NCI-H345 (cell line): ENCODE measurements at places on chromosomes 5 and 9.

- no peak for DNase-seq
These were observed 485.7 kb upstream of the EDIL3 start for GRCh38 chr5:84870369-84870768.

- no peak for DNase-seq
These were observed 83.4 kb downstream of the CPLANE1 start for GRCh38 chr5:37165761-37166160.

DNA sequence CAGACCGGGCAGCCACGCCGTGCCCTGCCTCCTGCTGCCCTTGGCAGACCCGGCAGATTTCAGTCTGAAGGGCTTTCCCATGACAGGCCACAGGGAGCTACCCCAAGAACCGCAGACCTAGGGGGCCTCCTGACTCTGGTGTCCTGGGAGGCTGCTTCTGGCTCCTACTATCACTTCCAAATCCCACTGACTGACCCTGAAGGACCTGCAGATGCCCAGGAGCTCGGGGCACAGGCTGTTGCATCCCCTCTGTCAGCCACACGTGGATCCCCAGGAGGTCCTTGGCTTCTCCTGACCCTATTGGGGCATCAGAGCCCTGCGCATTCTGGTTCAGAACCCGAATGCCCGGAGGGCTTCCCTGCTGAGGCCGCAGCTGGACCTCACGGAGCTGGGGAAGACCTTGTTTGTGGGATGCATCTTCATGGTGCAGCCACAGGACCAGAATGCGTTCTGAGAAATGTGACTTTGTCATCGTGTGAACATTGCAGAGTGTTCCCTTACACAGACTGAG, 81.3 kb upstream of the IRX4 start:
- DNase-seq: no peak

- no peak for DNase-seq
These were observed 145.2 kb downstream of the RORB start for GRCh38 chr9:74642376-74642775.

DNA sequence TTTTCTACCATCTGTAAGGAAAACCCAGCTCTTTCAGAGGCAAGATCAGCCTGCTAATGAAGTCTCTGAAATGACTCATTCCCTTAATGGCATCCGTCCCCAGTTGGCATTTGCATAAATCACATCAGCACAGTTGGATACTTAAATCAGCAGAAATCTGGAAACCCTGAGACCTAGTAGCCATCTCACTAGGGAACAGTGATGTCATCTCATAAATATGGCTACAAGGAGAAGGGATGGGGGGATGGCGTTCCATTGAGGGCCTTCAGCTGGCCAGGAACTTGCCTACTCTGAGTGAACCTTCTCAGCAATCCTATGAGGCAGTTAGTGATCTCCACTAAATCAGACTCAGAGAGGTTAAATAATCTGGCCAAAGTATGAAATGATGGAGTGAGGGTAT, 81.8 kb downstream of the CMYA5 start:
- DNase-seq: no peak
